ENCODE measurements at places on chromosomes 16 and 17. TPM values are rescaled to one million over a fixed set of nuclear protein-coding genes. Genes with fewer than 3 reads are reported as not detected.
A peak's percentile ranks its signal among the peaks of the same experiment; 100 is the strongest.

- H3K4me3 ChIP-seq = peak overlapping the region; percentile 13
- peak overlapping the region; percentile 100 for H3K27ac ChIP-seq
- peaks cover 45% of the 10 kb centered on the region for H3K4me1 ChIP-seq
- no peaks in the 10 kb centered on the region for H3K27me3 ChIP-seq
- peaks cover 2% of the 10 kb centered on the region for H3K36me3 ChIP-seq
Observed at GRCh38 chr17:2406903-2407790, 6.3 kb upstream of the MNT start.

DNA sequence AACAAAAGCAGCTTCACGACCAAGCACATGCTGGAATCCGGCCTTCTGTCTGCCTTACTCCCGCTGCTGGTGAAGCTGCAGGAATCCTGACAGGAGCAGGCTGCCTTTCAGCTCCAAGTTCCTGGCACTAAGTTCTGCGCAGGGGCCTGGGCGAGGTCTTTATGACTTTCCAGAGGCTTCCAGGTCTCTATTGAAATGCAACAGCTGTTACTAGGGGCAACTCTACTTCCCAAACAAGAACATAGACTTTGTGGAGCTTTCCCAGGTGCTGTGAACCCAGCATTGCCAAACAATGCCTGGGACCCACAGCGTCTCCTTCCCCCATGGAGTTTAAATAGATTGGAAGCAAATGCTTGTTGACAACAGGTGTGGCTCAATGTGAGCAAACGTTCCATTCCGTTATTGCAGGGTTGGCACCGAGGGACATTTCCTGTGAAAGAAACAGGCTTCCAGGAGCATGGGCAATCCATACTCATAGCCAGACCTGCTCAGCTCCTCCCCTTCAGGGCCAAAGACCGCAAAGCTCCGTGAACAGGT, 156.0 kb downstream of the CDH13 start:
- DNase-seq = peak; percentile 79
- H3K4me1 ChIP-seq = peaks cover 10% of the 10 kb centered on the region
- no peak overlapping the region for H3K4me3 ChIP-seq
- H3K36me3 ChIP-seq = no peaks in the 10 kb centered on the region
- H3K27me3 ChIP-seq = no peaks in the 10 kb centered on the region

GRCh38 chr17:47717261-47717697, 15.8 kb upstream of the TBX21 start:
- peaks cover 81% of the 10 kb centered on the region for H3K27me3 ChIP-seq
- H3K4me1 ChIP-seq = peaks cover 3% of the 10 kb centered on the region
- no peak for DNase-seq
- H3K36me3 ChIP-seq = no peaks in the 10 kb centered on the region

GRCh38 chr17:19382531-19383444, 4.2 kb downstream of the MFAP4 start:
- no peak for DNase-seq
- peaks cover 25% of the 10 kb centered on the region for H3K4me1 ChIP-seq

GRCh38 chr17:50737118-50737698, 17.8 kb downstream of the LUC7L3 start:
- peaks cover 38% of the 10 kb centered on the region for H3K36me3 ChIP-seq
- no peak for DNase-seq
- no peaks in the 10 kb centered on the region for H3K27me3 ChIP-seq
- H3K27ac ChIP-seq = no peak overlapping the region
- no peak overlapping the region for H3K4me3 ChIP-seq
- H3K4me1 ChIP-seq = peaks cover 6% of the 10 kb centered on the region

DNA sequence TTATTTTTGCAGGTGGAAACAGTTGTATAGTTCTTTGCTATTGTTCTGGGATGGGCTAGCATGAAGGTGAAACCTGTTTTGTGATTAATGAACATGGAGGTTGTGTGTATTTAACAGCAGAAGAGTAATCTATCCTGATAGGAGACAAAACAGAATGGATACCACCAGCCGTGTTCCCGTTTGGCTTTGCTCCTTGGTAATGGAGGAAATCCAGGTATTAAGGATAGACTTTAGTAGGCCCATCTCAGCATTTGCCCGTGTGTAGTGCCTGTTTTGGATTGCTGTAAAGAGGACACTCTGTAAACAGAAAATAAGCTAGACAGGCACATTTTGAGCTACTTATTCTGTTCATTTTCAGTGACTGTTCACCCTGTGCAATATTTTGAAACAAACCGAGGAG, 215.1 kb downstream of the RBFOX1 start:
- no peak overlapping the region for H3K4me3 ChIP-seq
- H3K4me1 ChIP-seq = no peaks in the 10 kb centered on the region

DNA sequence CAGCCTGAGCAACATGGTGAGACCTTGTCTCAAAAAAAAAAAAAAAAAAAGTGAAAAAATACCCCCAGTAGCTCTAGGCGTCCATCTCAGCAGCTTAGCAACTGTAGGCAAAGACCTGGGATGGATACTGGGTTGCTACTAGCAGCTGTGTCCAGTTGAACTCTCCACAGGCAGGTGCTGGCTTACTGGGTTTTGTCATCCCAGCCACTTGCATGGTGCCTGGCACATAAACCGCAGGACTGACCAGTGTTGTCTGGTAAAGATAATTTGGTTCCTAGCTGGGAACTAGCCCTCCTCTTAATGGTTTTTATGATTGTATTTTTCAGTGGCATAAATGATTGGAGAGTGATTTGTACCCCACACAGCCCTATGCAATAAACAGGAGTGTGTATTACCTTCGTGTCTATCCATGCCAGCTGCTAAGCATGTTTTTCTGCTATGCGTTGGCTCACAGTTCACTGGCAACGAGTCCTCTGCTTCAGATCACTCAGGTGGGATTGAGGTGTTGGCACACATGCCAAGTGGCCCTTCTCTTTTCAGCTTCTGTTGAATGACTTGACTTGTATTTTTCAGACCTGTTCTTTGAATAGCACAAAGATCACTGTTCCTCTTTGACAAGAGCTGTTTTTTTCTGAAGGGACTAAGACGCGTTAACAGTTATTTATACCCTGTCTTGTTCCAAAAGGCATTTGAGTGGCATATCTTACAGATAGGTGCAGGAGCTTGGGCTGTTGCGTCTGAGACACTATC, 352.9 kb downstream of the SNX29 start:
- H3K27ac ChIP-seq = no peak overlapping the region
- no peaks in the 10 kb centered on the region for H3K36me3 ChIP-seq
- no peaks in the 10 kb centered on the region for H3K27me3 ChIP-seq
- DNase-seq = no peak

DNA sequence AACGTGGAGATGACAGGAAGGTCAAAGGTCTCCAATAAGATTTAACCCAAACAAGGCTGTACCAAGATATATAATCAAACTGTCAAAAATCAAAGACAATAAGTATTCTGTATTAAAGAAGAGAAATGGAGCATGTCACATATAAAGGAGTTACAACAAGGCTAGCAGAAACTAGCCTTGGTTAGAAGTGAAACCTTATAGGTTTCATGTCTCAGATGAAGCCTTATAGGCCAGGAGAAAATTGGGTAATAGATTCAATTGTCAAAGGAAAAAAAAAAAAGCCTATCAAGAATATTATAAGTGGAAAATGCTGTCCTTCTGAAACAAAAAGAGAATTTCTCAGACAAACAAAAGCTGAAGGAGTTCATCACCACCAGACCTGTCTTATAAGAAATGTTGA, 419.4 kb downstream of the CDH11 start:
- no peaks in the 10 kb centered on the region for H3K36me3 ChIP-seq
- H3K27ac ChIP-seq = no peak overlapping the region
- H3K4me3 ChIP-seq = no peak overlapping the region

DNA sequence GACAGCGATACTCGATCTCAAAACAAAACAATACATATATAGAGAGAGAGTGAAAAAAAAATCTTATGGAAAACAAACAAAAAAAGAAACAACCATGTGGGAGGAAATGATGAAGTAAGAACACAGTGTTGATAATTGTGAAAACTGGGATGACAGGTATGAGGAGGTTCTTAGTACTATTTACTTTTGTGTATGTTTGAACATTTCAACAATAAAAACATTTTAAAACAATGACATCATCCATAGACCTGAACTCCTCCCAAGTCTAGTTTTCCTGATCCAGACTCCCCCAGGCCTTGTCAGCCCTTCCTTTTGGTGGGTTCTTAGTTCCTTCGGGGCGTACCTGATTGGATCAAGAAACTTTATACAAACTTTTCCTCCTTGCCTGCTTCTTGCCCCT, 51.7 kb downstream of the CCDC42 start:
- H3K27ac ChIP-seq = no peak overlapping the region
- no peaks in the 10 kb centered on the region for H3K36me3 ChIP-seq
- DNase-seq = no peak
- H3K4me3 ChIP-seq = no peak overlapping the region

- H3K4me1 ChIP-seq = no peaks in the 10 kb centered on the region
- H3K27ac ChIP-seq = no peak overlapping the region
- no peaks in the 10 kb centered on the region for H3K36me3 ChIP-seq
- H3K4me3 ChIP-seq = no peak overlapping the region
- no peak for DNase-seq
Observed at GRCh38 chr16:78976212-78976611, 624.3 kb downstream of the MAF start.

GRCh38 chr17:35729405-35729833, 2.0 kb upstream of the RASL10B start:
- DNase-seq = no peak
- no peak overlapping the region for H3K4me3 ChIP-seq
- no peaks in the 10 kb centered on the region for H3K27me3 ChIP-seq
- no peak overlapping the region for H3K27ac ChIP-seq
- H3K4me1 ChIP-seq = peaks cover 31% of the 10 kb centered on the region
- H3K36me3 ChIP-seq = peaks cover 14% of the 10 kb centered on the region

- H3K27ac ChIP-seq = peak overlapping the region; percentile 87
- peaks cover 6% of the 10 kb centered on the region for H3K27me3 ChIP-seq
- peaks cover 9% of the 10 kb centered on the region for H3K4me1 ChIP-seq
- H3K4me3 ChIP-seq = peak overlapping the region; percentile 60
- no peak for DNase-seq
Observed at GRCh38 chr17:68458260-68459036, 1.2 kb upstream of the WIPI1 start.

DNA sequence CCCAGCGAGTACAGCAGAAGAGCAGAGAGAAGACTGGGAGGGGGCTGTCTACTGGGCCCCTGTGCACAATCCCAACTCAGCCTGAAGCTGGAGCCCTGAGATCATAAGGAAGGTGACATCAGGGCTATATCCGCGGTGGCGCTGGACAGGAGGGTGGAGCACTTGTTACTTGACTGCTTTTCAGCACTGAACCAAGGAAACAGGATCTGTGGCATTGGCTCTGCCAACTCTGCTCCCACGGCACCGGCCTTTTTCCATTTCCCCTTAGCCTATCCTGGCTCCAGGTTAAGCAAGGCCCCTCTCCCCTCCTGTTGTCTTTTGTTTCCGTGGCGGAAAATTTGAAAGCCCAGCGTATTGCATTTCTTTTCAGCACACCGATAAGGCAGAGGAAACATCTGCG, 125.0 kb upstream of the IRX3 start:
- no peaks in the 10 kb centered on the region for H3K36me3 ChIP-seq
- H3K4me1 ChIP-seq = no peaks in the 10 kb centered on the region
- DNase-seq = no peak
- peaks cover 20% of the 10 kb centered on the region for H3K27me3 ChIP-seq
- H3K27ac ChIP-seq = no peak overlapping the region

DNA sequence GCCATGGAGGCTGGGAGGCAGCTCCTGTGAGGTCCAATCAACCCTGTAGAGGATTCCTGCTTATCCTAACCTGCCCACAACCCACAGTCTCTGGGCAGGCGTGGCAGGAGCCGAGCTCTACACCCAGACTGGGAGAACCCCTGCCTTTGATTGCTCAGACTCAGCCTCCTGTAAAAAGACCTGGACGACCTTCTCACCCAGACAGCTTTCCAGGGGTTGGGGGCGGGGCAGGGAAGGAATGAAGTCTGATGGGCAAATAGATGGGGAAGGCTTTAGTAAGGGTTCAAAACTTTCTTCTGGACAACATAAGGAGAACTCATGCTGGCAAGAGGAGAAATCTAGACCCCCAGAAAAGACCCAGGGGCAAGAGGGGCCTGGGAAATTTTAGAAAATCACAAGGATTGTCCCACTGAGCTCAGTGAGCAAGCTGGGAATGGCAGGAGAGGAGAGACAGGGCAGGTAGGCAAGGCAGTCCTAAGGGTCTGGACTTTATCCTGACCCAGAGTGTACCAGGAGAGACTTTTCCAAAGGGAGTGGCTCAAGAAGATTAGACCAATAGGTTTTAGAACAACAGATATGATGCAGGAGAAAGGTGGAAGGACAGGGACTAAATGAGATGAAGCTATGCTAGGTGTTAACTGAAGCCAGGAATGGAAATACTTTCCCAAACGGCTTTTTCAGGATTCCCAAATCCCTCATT, 70.8 kb downstream of the TMEM132E start:
- DNase-seq = peak; percentile 81
- no peak overlapping the region for H3K4me3 ChIP-seq
- peaks cover 21% of the 10 kb centered on the region for H3K4me1 ChIP-seq
- H3K27me3 ChIP-seq = no peaks in the 10 kb centered on the region

- no peaks in the 10 kb centered on the region for H3K36me3 ChIP-seq
- H3K4me3 ChIP-seq = no peak overlapping the region
Observed at GRCh38 chr16:48912360-48912759, 302.4 kb upstream of the N4BP1 start.

GRCh38 chr16:22278441-22279230, 18.6 kb upstream of the POLR3E start:
- peaks cover 60% of the 10 kb centered on the region for H3K36me3 ChIP-seq

- H3K4me1 ChIP-seq = no peaks in the 10 kb centered on the region
- no peaks in the 10 kb centered on the region for H3K27me3 ChIP-seq
- peaks cover 52% of the 10 kb centered on the region for H3K36me3 ChIP-seq
- DNase-seq = no peak
Observed at GRCh38 chr17:2418572-2418971, 17.7 kb upstream of the MNT start.

- H3K27me3 ChIP-seq = no peaks in the 10 kb centered on the region
- H3K4me1 ChIP-seq = no peaks in the 10 kb centered on the region
- no peak for DNase-seq
- no peak overlapping the region for H3K27ac ChIP-seq
Observed at GRCh38 chr16:60991886-60992285, 1044.4 kb downstream of the CDH8 start.

DNA sequence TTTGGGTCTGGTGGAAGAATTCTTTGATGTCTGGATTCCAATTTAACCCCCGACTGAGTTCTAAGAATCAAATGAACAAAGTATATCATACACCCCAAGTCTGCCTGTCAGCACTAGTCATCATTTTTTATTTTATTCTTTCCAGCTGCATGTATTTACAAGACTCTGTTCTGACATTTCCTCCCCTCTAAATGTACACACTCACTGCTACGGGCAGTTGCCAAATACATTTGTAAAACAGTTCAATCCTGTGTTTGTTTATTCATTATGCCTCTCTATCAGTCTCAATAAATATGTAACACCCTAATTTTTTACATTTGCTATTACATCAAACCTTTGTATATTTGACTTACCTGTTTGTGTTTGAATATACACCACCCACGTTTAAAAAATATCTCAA, 422.3 kb upstream of the PSMD7 start:
- H3K36me3 ChIP-seq = no peaks in the 10 kb centered on the region
- no peak overlapping the region for H3K4me3 ChIP-seq
- DNase-seq = no peak
- no peak overlapping the region for H3K27ac ChIP-seq

Gene SLC5A2
- 7.3 TPM for polyA plus RNA-seq

Gene SYNRG
- polyA plus RNA-seq = 33.2 TPM

Gene TAT
- polyA plus RNA-seq = 0.22 TPM

Gene P2RX1
- 97.1 TPM for polyA plus RNA-seq

Gene RNF222
- polyA plus RNA-seq = 0.13 TPM

Gene TEKT3
- 1.0 TPM for polyA plus RNA-seq

Gene KRTAP4-4
- not detected for polyA plus RNA-seq

Gene HOXB4
- 5.9 TPM for polyA plus RNA-seq

Gene KCNJ18
- not detected for polyA plus RNA-seq

Gene MT4
- polyA plus RNA-seq = not detected

Gene CD300LG
- polyA plus RNA-seq = 0.30 TPM

Data from large intestine (tissue), 12 donors.